Activated naive CD8-positive, alpha-beta T cell treated with anti-CD3 and anti-CD28 coated beads, Interleukin-2, amount 50 U/mL, for 16 hours (primary cell): ENCODE measurements at places on chromosomes 2 and 18.

DNA sequence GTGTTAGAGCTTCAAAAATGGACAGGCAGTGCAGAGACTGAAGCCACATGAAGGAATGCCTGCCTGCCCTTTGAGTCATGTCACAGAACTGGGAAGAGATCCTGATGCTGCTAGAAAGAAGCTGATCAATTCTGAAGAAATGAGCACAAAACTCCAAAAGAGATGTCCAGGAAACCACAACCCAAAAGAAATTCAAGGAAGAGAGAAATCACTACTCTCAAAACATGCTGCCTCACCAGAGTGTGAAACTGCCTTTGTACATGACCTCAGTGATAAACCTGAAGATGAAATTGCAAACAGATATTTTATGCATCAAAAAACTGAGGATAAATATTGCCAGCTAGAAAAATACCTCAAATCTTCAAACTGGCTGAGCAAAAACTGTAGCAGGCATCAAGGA, 20.5 kb downstream of the USP40 start:
- no peak for DNase-seq

GRCh38 chr2:68372485-68372884, 7.4 kb downstream of the PLEK start:
- DNase-seq = no peak

- DNase-seq = no peak
Observed at GRCh38 chr2:37877457-37878315, 47.4 kb upstream of the RMDN2 start.

- DNase-seq = no peak
Observed at GRCh38 chr2:78564666-78565065, 460.8 kb upstream of the REG3G start.

- DNase-seq = no peak
Observed at GRCh38 chr2:71558300-71559051, 105.1 kb downstream of the DYSF start.

DNA sequence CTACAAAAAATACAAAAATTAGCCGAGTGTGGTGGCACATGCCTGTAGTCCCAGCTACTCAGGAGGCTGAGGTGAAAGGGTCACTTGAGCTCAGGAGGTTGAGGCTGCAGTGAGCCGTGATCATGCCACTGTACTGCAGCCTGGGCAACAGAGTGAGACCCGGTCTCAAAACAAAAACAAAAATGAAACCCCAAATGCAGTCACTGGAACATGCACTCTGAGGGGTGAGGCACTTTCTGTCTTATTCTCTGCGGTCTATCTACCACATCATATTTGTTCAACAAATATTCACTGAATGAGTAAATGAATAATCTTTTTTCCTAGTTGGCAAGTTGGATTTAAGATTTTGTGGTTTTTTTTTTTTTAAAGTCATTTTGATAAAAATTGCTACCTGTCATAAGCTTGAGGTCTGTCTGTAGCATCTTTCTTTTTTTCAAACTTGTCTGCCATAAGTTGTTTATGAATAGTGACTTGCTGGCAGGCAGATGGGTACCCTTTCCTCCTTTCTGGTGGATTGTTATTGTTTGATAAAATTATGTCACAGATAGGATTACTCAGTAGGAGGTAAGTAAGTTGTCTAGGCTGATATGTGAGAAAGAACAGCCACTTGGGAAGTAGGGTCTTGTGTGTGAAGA, 11.8 kb downstream of the CHRNA1 start:
- DNase-seq = no peak

DNA sequence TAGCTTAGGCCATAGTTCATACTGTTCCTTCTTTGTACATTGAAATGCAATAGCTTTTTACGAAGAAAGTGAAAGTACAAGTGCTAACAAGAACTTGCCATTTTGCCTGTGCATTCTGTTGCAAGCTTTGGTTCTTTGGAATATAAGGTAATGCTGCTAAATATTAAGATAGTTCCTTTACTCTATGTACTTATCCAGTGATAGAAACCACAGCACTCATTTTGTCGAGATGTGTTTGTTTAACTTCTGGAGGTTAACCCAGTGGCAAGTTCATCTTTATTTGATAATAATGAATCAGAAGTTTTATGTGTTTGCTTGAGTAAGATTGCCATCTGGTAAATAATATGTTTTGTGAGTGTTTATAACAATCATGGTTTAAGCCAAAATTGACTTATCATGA, 373.1 kb upstream of the FANCL start:
- no peak for DNase-seq

- DNase-seq = no peak
Observed at GRCh38 chr2:160252278-160252887, 52.3 kb upstream of the ITGB6 start.

- DNase-seq = no peak
Observed at GRCh38 chr18:50582500-50582899, 22.6 kb downstream of the MAPK4 start.

GRCh38 chr2:120720746-120721375, 14.8 kb upstream of the GLI2 start:
- DNase-seq = no peak

GRCh38 chr2:228329282-228329681, 147.8 kb upstream of the SPHKAP start:
- no peak for DNase-seq

DNA sequence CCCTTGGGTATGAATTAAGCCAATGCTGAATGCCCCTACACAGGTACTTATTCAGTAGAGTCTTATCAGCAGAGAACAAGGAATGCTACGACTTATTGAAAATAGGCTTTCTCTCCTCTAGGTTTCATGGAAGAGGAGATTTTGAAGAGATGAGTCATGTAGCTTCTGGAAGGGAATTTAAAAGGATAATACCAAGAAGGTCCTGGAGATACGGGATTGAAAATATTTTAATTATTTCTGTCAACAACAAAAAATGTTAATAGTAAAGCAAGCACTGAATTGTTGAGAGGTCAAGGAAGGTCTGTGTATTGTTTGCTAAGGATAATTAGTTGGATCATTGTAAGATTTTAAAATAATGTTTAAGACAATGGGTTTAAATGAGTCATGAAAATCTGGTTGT, 293.0 kb upstream of the SPHKAP start:
- no peak for DNase-seq

DNA sequence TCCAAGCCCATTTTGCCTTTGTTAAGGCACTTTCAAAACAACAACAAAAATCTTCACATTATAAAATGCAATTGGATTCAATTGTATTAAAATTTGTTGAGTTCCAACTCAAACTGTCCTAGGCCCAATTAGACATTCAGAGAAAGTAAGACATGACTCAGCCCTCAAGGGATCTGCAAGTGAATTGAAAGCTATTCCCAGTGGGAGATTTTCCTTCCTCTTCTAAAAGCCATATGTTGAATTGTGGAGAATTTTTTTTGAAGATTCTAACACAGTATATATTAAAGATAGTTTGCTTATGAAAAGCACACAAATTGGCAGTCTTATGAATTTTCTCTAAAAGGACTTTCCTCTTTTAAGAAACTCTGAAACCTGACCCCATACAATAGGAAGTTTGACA, 268.0 kb upstream of the PARD3B start:
- DNase-seq = no peak

GRCh38 chr2:174376967-174377366, 18.6 kb upstream of the SCRN3 start:
- no peak for DNase-seq

GRCh38 chr18:55763805-55764204, 175.8 kb upstream of the TCF4 start:
- DNase-seq = no peak

DNA sequence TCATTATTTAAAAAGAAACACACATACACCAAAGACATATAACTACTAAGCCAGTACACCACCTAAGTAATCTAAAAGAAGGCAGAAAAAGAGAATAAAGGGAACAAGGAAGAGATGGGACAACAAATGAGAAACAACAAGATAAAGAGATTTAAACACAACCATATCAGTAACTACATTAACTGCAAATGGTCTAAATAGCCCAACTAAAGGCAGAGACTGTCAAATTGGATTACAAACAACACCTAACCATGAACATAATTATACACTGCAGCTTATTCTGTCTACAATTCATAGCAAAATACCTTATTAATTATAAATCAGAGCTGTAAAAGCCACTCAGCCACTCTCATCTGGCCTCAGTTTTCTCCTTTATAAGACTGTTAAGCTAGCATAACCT, 15.0 kb downstream of the PPP4R1 start:
- DNase-seq = no peak

DNA sequence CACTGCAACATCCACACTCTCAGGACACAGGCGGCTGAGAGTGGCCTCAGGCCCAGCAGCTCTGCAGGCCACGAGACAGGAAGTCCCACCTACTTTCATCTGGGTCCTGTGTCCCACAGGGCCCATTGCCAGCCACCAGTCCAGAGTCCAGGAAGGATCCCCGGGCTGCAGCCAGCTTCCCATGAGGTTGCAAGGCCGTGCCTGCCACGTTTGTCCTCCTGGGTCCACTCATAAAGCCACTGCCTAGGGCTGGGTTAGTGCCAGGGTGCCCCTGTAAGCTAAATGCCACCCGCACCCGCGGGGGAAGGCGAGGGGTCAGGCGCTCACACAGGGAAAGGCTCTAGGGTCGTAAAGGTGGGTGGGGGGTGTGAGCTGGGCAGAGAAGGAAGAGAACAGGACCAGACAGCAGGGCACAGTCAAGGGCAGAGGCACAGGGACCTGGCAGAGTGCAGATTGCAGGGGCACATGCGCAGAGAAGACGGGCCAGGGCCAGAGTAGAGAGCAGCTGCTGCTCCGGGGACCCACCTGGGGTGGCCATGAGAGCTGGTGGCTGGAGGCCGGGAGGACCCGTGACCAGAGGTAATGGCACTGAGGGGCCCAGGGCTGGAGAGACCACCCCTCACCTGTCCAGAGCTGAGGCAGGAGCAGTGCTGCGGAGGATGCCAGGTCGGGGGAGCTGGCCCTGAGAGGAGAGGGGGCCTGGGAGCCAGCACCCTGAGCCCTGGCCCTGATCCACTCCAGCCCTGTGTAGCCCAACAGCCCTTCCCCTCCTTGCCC, 8.0 kb downstream of the AGXT start:
- no peak for DNase-seq

GRCh38 chr2:136107051-136108033, 10.6 kb downstream of the CXCR4 start:
- no peak for DNase-seq

DNA sequence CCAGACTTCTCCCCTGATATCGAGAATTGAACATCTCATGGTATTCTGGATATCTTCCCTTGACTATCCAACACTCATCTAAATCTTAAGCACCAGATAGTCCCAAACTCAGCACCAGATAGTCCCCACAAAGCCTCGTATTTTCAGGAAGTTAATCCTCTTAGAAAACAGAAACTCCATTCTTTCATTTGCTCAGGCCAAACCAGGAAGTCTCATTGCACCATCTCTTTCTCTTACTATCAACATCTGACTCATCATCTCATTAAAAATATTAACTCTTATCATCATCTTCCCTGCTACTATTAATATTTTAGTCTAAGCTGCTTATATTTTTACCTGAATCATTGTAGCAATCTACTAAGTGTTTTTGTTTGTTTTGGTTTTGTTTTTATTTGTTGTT, 286.4 kb downstream of the GALNT13 start:
- DNase-seq = no peak

GRCh38 chr2:99404039-99404796, 67.0 kb downstream of the EIF5B start:
- DNase-seq = no peak

DNA sequence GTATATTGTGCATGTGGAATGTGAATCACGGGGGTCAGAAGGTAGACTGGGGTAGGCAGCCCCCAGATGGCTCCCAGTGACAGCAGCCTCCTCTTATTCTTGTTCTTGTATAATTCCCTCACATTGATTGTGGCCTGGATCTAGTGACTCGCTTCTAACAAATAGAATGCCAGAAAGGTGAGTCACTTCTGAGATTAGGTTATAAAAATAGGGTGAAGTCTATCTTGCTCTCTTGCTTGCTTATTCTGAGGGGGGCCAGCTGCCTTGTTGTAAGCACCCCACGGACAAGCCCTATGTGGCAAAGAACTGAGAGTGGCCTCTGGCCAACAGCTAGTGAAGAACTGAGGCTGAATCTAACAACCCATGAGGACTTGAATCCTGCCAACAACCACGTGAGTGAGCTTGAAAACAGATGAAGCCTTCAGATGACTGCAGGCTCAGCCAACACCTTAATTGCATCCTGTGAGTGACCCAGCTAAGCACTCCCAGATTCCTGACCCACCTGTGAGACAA, 15.6 kb upstream of the RMND5A start:
- DNase-seq = no peak

- DNase-seq = no peak
Observed at GRCh38 chr2:183532514-183532913, 408.3 kb downstream of the NUP35 start.

DNA sequence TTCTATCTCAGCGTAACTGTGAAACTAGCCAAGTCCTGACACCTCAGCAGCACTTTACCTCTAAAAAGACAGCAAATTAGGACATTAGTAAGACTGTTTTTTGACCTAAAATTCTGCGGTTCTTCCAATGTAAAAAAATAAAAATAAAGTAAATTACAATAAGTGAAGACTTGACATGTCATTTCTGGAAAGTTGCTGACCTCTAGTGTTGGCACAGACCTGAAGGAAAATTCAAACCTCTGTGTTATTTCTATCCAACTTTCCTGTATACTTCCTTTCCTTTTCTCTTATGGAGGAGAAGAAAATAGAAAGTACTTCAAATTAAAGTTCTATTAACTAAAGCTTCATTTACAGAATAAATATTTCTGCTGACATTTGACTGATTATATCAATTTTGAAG, 110.6 kb downstream of the TMEM182 start:
- no peak for DNase-seq

DNA sequence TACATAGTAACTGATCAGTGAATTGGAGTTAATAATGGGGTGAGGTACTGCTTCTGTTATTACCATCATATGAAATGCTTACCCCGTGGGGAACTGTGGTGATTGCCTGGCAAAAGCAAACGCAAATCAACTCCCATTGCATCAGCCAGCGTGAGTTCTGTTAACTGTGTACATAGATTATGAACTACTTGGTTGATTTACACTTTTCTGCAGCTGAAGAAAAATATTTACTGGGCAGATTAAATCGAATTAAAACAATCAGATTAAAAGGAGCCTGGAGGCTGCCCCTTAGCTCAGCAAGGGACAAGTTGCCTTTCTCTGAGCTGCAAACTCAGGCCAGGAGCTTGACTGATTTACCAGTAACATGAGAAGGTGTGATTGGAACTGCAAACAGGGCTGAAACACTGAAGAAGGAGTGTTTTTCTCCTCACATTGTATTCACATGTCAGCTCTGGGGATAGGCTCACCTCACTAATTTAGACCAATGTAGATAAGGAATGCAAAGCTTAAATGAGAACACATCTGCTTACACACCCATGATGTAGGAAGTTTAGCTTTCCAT, 220.1 kb downstream of the OSR1 start:
- no peak for DNase-seq

DNA sequence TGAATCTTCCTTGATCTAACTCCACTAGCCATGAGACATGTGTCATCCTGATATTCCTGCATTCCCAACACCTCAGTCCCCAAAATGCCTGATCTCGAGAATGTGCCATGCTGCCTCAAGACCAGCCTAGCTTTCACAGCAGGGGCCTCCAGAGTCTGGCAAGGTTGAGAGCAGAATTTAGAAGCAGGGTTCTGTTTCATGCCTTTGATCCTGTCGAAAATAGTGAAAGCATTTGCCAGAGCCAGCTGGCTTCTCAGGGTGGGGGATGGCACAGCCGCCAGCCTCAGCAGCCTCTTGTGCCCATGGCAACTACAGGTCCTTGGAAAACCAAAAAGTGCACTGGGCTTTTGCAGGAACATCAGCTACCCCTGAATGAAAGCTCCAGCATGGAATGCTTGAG, 143.5 kb downstream of the RTN4 start:
- no peak for DNase-seq
